ENCODE measurements at places on chromosomes 1 and 21.

GRCh38 chr1:26767714-26768113, 20.0 kb upstream of the PIGV start:
- no peak for DNase-seq

- DNase-seq, result peak; percentile 60
These were observed 14.6 kb downstream of the POLR3GL start for GRCh38 chr1:145978854-145979745.

- no peak for DNase-seq
These were observed 8.5 kb downstream of the ERRFI1 start for GRCh38 chr1:8017495-8018197.

DNA sequence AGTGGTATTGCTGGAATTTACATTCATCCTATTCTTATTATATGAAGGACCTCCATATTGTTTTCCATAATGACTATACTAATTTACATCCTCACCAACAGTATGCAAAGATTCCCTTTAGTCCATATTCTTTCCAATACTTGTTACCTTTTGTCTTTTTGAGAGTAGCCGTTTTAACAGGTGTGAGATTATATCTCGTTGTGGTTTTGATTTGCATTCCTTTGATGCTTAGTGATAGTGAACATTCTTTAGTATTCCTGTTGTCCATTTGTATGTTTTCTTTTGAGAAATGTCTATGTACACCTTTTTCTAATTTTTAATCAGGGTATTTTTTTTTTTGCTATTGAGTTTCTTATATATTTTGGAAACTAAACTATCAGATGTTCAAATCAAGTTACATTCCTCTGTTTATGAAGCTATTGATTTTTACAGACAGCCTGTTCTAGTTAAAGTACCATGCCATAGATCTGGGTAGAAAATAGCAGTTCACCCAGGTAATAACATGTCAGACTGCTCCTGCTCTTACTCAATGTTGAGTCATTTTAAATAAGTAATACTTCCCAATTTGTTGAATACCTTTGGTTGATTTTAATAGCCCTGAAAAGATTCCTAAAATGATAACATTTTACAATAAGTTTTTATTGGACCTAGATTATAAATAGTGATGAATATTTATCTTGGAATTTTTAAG, 1108.7 kb downstream of the NCAM2 start:
- no peak for DNase-seq

DNA sequence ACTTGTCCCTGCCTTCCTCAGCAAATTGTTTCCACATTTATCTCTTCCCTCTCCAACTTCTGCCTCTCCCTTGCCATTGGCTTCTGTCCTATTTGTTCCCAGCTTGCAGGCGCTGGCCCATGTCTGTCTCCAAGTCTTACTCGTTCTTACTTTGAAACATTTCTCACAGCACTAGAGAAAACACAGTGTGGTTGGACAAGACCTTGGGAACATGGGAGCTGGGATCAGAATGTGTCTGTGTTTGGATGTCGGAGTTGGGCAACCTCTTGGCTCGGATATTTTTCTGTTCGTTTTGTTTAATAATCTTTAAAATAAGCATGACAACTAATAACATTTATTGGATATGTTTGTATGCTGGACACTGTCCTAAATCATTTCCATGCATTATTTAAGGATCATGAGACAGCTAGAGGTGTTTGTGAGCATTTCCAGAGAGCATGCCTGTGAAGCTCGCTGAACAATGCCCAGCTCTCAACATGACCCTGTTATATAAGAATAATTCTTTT, 5.9 kb upstream of the BRWD1 start:
- no peak for DNase-seq

DNA sequence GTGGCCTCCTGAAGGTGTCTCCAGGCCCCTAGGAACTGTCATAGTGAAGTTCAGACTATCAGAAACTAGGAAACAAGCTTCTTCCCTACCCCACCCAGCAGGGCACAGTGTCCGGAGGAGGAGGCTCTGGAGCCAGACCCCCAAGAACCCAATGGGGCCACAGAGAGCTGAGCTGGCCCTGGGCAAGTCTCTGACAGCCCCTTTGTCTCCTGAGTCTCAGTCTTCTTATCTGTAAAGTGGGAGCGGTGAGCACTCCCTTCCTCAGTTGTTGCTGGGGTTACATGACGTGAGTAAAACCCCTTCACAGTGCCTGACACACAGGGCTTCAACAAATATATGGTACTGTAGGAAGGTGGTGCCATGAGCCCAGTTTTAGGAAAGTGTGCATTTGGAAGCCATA, 675.8 kb downstream of the MATN1 start:
- DNase-seq, result no peak

- DNase-seq, result no peak
These were observed 36.0 kb downstream of the FAM177B start for GRCh38 chr1:222772996-222773379.

- no peak for DNase-seq
These were observed 47.4 kb downstream of the PTPRC start for GRCh38 chr1:198686069-198686728.

- no peak for DNase-seq
These were observed 238.5 kb downstream of the LTN1 start for GRCh38 chr21:28754127-28754611.

GRCh38 chr1:14895727-14896126, 257.8 kb upstream of the TMEM51 start:
- DNase-seq, result no peak

DNA sequence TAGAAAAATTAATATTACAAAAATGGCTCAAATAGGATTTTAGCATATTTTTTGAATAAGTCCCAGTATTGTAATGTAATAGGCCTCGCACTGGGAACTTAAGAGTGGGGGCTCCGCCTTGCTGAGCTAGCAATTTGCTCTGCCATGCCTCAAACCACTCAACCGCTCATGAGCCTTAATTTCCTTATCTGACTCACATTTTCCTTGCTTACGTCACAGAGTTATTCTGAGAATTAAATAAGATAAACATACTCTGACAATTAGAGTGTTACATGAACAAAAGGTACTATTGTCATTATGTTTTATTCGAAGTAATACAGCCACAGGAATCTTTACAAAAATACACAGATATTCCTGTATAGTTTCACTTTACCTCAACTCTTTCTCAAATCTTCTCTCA, 108.1 kb downstream of the SLC44A5 start:
- no peak for DNase-seq

- no peak for DNase-seq
These were observed 27.3 kb upstream of the ZNF362 start for GRCh38 chr1:33228935-33229487.

GRCh38 chr1:154923695-154924094, 12.8 kb downstream of the PMVK start:
- no peak for DNase-seq

- DNase-seq, result no peak
These were observed 11.0 kb upstream of the LHX4 start for GRCh38 chr1:180218806-180219765.

DNA sequence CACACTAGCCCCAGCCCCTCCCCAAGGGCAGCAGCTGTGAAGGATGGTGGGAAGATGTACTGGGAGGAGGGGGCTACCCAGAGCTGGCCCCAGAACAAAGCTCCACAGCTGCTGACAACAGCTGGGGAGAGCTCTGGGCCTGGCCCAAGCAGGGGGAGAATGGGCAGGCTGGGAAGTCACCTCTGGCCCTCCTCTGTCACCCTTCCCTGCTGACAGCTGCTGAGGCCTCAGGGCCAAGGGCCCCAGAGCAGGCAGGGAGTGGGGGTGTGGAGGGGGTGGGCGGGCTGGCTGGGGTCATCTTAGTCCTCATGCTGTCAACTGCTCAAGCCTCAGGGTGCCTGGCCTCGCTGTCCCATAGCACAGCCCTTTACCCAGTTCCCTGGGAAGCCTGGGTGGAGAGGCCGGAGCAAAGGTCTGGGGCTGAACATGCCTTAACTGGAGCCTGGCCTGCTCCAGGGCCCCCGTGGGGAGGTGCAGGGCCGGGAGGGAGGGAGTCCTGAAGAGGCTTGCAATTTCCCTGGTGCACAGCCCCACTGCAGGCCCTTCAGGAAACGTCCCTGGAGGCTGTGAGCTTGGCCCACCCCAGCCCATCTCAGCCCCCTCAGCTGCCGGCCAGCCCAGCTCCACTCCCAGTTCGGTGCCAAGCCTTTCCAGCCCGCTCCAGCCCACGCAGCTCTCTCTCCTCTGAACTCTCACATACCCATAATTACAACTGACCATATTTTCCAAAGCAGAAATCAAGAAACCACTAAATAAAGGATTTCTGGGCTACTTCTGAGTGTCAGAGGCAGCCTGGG, 25.7 kb downstream of the HSPG2 start:
- DNase-seq, result no peak
